NCI-H1930 (cell line): ENCODE measurements at places on chromosomes 6 and 20.

DNA sequence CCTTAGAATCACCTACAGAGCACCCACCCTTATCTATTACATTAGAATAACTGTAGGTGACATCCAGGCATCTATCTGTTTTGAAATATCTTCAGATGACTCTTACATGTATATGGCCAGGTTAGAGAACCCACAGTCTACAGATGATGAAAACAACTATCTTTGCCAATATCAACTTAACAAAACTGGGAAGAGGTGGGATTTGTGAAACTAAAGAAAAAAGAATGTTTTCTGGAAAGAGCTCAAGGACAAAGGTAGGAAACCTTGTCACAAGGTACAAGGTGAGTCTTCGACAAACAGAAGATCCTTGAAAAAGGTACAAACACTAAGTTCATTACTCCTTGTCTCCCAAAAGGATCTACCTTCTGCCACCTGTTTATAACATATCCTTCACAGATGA is 47.0 kb upstream of the DST start:
- DNase-seq, result no peak

DNA sequence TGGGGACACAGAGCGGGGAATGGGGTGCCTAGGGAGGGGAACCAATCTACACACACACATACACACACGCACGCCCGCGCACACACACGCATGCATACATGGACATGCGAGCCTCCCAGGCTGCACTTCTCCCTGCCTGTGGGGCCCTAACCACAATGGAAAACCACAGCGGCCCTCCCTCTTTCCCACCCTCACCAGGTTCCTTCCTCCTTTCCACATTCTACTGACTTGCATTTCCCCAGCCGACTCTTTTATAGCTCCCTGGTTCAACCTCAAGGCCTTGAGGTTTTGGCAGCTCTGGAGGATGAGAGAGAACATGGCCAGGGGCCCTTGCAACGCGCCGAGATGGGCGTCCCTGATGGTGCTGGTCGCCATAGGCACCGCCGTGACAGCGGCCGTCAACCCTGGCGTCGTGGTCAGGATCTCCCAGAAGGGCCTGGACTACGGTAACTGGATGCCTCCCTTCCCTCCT is at the start of gene BPI:
Gene BPI, plus strand, starts transcription at position 249 of the 472 bp plus-strand sequence. Its CDS starts 68 bp downstream, at position 317.
- no peak for DNase-seq

- no peak for DNase-seq
Measured at GRCh38 chr20:37288091-37288490, 1.4 kb upstream of the MANBAL start.

DNA sequence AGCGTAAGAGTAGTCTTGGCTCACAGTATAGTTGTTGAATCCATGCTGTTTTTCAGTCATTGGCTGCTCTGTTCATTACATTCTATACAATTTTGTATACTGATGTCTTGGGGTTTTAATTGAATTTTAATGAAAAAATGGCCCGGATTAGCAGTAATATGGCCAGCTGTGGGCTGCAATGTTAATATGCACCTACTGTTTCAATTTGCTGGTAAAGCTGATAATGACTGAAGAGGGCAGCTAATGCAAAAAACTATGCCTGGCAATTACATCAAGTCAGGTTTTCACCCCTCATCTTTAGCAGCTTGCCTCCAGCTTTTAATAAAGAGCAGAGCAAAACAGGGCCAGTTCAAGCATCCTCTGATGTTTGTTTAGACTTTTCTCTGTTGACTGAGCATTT is 394.5 kb downstream of the PLCB1 start:
- DNase-seq, result no peak

DNA sequence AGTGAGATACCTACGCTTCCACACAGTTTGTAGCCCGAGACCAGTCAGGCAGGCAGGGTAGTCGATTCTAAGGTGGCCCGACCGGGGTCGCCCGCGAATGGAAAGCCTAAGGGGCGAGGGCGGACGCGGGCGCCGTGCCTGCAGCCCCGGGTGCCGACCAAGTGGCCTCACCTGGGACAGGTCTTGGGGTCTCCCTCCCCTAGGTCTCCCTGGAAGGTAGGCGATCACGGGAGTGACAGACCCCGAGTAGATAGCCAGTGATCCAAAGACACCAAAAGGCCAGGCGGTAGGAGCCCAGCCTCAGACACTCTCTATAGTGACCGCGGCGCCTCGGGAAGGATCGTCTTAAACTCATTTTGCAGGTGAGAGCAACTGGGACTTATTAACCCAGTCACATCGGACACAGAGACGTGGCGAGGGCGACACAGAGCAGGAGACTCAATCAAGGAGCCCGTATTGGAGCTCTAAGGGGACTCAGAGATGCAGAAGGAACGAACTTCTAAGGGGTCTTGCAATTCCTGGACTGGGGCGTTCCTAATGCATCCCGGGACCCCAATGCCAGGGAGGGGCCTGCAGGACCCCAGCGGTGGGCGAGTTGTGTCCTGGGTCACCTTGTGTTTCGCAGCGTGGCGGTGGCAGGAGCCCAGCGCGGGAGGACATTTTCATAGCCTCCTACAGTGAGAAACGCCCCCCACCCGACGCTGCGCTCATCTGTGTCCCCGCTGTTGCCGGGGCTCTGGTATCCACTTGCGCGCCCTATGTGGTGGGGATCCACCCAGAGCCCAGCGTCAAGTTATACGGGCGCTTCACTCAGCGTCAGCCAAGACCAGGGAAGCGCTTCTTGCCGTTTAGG is 2.1 kb upstream of the VSX1 start:
- DNase-seq, result no peak

DNA sequence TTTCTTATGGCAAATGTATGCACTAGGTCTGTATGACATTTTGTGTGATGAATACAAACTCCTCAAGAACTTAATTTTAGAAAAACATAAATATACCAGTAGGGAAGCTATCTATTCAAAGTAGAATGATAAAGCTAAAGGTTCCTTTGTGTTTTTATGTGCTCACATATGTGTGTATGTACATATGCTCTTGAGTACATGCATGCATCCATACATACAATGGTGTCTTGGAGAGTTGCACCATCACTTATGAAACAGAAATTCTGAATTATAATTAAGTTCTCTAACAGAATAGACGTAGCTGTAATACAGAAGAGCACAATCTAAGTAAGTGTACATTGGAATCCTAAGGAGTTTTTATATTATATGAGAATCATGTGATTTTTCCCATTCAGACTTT is 2.3 kb downstream of the NKAIN2 start:
- no peak for DNase-seq

DNA sequence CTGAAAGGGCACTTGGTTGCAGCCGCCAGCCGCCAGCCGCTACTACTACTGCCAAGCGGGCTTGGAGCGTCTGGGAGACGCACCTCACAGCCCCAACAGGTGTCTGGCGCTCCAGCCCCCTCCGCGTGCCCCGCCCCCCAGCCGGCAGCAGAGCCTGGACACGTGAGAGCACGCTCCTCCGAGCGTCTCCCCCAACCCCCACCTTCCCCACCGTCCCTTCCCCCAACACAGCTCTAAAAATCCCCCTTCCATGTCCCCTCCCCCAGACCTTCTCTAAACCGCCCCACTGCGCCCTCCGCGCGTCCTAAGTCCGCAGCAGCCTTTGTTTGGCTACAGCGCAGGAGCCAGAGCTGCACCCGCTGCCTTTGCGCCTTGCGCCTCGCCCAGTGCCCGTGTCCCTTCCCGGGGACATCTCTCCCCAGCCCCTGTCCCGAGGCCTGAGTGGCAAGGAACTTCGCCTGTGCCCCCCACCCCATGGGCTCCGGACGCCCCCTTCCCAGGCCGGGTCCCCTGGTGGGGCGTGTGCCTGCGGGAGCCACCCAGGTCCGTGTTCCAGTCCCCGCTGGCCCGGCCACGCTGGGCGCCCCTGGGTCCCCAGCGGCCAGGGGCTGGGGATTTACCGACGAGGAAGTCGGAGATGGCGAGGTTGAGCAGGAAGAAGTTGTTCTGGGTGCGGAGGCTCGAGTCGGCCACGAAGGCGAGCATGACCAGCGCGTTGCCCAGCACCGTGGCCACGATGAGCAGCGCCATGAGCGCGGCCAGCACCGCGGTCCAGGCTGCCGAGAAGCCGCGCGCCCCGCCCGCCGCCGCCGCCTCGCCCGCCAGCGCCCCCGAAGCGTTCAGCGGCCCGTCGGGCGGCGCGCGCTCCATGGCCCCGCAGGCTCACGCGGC is 732 bp downstream of the HRH3 start:
- peak; percentile 38 for DNase-seq

- no peak for DNase-seq
Measured at GRCh38 chr6:5663259-5663658, 343.5 kb downstream of the NRN1 start.

DNA sequence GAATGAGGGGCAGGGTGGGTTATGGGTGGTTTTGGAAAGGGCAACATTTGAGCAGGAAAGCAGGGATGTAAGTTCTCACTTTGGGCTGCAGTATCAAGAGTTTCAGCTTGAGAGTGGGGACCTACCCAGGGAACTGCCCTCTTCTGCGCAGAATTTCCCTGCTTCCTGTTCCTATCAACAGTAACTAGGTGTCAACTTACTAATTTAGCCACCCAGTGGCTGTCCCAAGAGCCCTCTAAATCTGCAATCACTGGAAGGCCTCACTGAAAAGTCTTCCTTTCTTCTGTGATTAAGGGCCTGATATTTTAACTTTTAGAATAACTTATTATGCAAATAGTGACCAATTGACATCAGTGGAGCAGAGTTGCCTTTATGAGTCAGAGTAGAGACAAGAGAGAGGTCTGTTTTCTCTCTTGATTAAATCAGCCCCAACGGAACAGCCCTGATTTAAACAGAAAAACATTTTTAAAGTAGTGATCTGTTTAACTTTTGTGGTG is 118.2 kb upstream of the RIPOR2 start:
- DNase-seq, result no peak

GRCh38 chr6:147941143-147941542 is 401.5 kb upstream of the SASH1 start:
- no peak for DNase-seq

DNA sequence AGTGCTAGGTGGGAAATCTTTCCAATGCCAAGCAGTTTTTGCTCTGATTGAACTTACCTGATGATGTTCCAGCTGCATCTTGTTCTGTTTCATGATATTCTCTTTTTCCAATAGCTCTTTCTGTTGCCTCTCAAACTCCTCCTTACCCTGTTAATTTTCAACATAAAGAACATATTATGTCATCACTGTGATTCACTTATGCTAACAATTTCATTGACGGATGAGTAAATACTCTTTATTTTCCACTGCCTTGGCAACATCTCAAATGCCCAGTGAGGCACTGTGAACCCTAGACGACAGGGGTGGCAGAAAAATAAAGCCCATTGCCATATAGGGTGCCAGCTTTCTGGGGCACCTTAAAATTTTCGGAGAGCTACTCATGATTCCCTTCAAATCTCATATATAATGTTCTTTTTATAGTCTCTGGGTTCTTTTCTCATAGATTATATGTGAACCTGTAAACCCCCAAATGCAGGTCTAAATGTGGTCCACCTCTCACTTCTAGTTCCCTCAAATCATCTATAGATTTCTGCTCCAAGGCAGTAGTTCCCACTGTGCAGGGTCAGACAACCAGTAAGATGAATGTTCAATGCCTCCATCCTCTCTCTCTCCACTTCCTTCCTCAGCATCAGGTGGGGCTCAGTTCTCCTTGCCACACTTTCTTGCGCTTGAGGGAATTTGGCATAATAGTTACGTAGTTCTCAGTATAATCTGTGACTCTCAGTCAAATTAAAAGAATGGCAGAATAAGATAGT is 44.1 kb downstream of the NEDD9 start:
- no peak for DNase-seq

- no peak for DNase-seq
Measured at GRCh38 chr6:73391675-73392074, 3.0 kb upstream of the DDX43 start.

DNA sequence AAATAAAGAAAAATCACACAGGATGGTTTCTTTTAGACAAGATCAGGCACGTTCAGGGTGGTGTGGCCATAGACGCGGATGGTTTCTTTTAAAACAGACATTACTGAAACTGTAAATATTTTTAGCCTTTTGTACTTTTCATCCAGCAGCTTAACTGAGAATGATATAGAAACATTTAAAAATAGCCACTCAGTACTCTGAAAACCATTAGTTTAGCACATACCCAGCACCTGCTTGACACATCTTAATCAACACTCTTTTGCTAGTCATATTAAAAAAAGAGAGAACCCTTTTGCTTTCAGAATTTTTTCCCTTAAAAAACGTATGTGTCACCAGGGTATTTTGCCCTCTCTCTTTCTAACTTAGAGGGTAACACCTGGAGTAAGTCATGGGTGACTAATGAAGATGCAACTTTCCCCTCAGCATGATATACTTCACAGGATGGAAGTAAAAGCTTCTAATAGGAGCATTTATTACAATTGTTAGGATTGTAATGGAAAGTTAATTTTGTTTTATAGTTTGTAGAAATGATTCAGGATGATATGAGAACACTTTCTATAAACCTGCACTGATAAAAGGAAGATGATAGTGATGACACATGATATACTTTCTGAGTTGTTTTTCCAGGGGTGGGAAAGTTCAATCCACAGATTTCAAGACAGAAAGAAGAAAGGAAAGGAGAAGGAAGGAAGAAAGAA is 45.2 kb downstream of the BACH2 start:
- no peak for DNase-seq

DNA sequence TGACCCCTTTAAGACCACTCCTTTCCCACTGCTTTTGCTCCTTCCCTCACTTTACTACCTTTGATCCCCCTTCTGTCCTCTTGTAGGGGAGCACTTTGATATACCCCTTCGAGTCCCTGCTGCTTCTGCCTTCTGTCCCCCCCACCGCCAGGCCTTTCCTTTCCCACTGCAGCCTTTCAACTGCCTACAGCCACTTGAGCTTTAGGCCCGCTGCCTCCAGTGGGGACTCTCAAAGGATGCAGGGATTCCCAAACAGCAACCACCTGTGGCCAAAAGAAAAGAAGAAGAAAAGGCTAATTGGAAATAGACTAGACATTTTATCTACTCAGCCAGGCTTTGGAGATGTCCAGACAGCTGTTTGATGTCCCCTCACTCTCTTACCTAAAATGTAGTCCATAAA is 77.0 kb upstream of the DTNBP1 start:
- no peak for DNase-seq

- DNase-seq, result no peak
Measured at GRCh38 chr6:17869753-17870050, 117.7 kb downstream of the KIF13A start.

DNA sequence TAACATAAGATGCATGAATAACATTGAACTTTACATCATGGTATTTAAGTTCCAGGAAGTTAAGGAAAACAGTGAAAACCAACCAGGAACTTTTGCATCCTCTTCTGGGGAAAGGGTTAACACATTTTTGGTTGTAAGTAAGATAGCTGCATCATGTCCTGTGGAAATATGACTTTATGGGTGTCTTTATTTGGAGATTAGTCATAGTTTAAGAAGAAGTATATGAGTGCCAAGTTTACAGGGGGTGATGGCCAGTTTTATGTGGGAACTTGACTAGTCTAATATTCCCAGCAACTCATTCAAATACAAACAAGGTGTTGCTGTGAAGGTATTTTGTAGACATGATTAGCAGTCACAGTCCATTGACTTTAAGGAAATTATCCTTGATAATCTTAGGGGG is 78.0 kb downstream of the PDE10A start:
- no peak for DNase-seq
